ENCODE measurements at places on chromosomes 16 and 17.

- no peak for DNase-seq
Measured at GRCh38 chr17:63132459-63132911, 166.4 kb downstream of the TANC2 start.

- no peak for DNase-seq
Measured at GRCh38 chr17:37384560-37385149, 8.9 kb downstream of the C17orf78 start.

GRCh38 chr16:80123189-80123588 is 417.6 kb upstream of the DYNLRB2 start:
- DNase-seq = peak; percentile 91

DNA sequence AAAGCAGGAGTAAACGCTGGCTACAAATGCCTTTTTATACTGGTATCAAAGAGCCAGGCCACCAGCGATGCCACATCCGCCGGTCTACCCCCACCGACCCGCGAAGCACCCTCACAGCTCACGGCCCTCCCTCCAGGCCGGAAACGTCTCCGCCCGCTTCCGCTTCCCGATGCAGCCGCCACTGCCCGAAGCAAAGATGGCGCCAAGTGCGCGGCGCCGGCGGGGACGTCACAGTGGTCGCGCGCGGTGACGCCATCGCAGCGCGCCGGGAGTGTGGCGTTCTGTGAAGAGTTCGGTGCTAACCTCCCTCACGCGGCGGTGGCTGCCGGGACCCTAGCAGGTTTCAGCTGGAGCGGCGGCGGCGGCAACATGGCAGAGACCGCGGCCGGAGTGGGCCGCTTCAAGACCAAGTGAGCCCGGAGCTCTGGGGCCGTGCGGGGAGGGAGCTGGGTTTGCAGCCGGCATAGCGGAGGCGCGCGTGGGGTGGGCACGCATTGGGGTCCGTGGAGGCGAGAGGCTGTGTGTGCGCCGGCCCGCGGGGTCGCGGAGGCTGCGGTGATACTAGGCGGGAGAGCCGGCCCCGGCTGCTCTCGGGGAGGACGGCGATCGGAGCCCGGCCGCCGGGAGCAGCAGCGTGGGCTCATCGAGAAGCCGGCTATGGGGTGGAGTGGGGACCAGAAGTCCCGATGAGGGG is at the start of gene TBL3:
Gene TBL3 (plus strand): TSS at position 258 of the 694 bp plus-strand sequence. CDS start 112 bp downstream, at position 370.
- peak; percentile 96 for DNase-seq

- DNase-seq = no peak
Measured at GRCh38 chr16:68090130-68090529, 5.0 kb downstream of the NFATC3 start.

- DNase-seq = no peak
Measured at GRCh38 chr17:48003417-48004151, 32.7 kb downstream of the CDK5RAP3 start.

GRCh38 chr17:61867033-61867432 is 3.7 kb upstream of the BRIP1 start:
- no peak for DNase-seq

DNA sequence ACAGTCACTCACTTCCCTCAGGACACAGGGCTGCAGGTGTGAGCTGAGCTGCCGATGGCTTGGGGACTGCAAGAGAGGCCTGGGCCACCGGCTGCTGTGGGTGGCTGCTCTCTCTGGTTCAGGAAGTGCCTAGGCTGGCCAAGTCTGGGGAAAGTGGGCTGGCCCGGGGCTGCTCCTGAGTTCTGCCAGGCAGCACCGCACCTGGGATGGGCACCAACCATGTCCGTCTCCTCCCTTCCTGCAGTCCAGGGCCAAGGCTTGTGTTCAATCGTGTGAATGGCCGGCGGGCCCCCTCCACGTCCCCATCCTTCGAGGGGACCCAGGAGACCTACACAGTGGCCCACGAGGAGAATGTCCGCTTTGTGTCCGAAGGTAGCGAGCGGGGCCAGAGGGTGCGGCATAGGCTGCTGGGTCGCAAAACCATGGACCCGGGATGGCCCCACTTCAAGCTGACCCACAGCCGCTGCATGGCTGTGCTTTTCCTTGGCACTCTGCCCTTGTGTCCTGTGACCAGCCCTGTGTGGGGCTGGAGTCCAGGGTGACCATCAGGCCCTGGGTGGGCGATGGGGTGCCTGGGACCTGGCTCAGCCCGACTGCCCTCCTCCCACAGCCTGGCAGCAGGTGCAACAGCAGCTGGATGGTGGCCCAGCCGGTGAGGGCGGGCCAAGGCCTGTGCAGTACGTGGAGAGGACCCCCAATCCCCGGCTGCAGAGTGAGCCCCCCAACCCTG is 1.8 kb upstream of the WDR90 start:
- DNase-seq = no peak

- DNase-seq = no peak
Measured at GRCh38 chr16:71480956-71481355, 8.2 kb downstream of the ZNF19 start.

Data from fibroblast of skin of back (primary cell).